ENCODE measurements at places on chromosomes 3 and 15.

DNA sequence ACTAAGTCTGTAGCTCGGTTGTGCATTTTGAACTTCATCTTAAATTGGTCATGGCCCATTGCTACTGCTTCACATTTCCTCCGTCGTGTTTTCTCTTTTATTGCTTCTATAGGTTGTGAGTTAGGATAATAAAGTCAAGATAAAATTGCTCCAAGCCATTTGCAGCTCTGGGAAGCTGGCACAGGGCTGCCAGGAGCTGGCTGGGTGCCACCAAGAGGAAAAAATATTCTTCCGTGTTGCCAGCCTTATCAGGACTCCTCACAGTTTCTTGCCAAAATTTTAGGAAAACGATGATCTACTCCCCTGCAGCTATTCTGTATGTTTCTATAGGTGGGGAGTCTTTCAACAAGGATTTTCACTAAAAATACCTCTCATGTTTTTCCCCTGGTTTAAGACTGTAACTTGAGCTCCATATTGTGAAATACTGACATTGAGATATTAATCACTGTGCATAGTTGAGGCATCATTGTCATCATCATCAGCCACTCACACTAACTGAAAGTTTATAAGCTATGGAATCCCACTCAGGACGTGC, 55.4 kb upstream of the PIAS1 start:
- DNase-seq, result no peak
- no peaks in the 10 kb centered on the region for H3K4me1 ChIP-seq
- H3K27me3 ChIP-seq, result no peaks in the 10 kb centered on the region
- H3K27ac ChIP-seq, result no peak overlapping the region
- H3K36me3 ChIP-seq, result no peaks in the 10 kb centered on the region

- H3K27ac ChIP-seq, result no peak overlapping the region
- no peak overlapping the region for H3K4me3 ChIP-seq
- no peaks in the 10 kb centered on the region for H3K27me3 ChIP-seq
- DNase-seq, result no peak
- no peaks in the 10 kb centered on the region for H3K36me3 ChIP-seq
- H3K4me1 ChIP-seq, result no peaks in the 10 kb centered on the region
Measured at GRCh38 chr3:133374708-133375402, 25.0 kb upstream of the BFSP2 start.

GRCh38 chr3:70982284-70982683, 601.2 kb downstream of the FOXP1 start:
- H3K27me3 ChIP-seq, result no peaks in the 10 kb centered on the region
- no peaks in the 10 kb centered on the region for H3K36me3 ChIP-seq
- H3K4me1 ChIP-seq, result peaks cover 42% of the 10 kb centered on the region
- H3K27ac ChIP-seq, result peak overlapping the region; percentile 84
- DNase-seq, result no peak

GRCh38 chr3:108022256-108023150, 68.3 kb downstream of the CD47 start:
- H3K27me3 ChIP-seq, result no peaks in the 10 kb centered on the region
- no peaks in the 10 kb centered on the region for H3K36me3 ChIP-seq
- peak overlapping the region; percentile 33 for H3K27ac ChIP-seq
- no peak overlapping the region for H3K4me3 ChIP-seq
- H3K4me1 ChIP-seq, result no peaks in the 10 kb centered on the region
- DNase-seq, result peak; percentile 39
